Naive thymus-derived CD8-positive, alpha-beta T cell (primary cell): ENCODE measurements at places on chromosomes 11 and 22. TPM values are rescaled to one million over a fixed set of nuclear protein-coding genes. Genes with fewer than 3 reads are reported as not detected.

Gene YPEL4
- polyA plus RNA-seq = 0.27 TPM

Gene APOL4
- not detected for polyA plus RNA-seq

Gene IL18
- 0.19 TPM for polyA plus RNA-seq

Gene SSTR3
- 4.2 TPM for polyA plus RNA-seq

Gene LMO1
- polyA plus RNA-seq = not detected

Gene OR10D3
- not detected for polyA plus RNA-seq

Gene OR8U1
- not detected for polyA plus RNA-seq

Gene SMC1B
- polyA plus RNA-seq = not detected

Gene KRTAP5-2
- polyA plus RNA-seq = not detected

Gene KBTBD4
- 44.3 TPM for polyA plus RNA-seq

Gene MYBPC3
- not detected for polyA plus RNA-seq

Gene TMEM109
- polyA plus RNA-seq = 216 TPM

Gene POTEH
- not detected for polyA plus RNA-seq

Gene ART5
- not detected for polyA plus RNA-seq

Gene LRRC56
- polyA plus RNA-seq = 0.32 TPM

Gene OR51E2
- not detected for polyA plus RNA-seq

Gene OR5A2
- not detected for polyA plus RNA-seq

GRCh38 chr11:45500451-45500850 is 165.0 kb downstream of the CHST1 start:
- H3K27me3 ChIP-seq = peaks cover 24% of the 10 kb centered on the region
- H3K27ac ChIP-seq = no peak overlapping the region
- no peak for DNase-seq
- no peak overlapping the region for H3K4me3 ChIP-seq
- H3K4me1 ChIP-seq = no peaks in the 10 kb centered on the region

GRCh38 chr22:44537467-44537866 is 39.4 kb upstream of the RTL6 start:
- no peak overlapping the region for H3K27ac ChIP-seq
- no peaks in the 10 kb centered on the region for H3K36me3 ChIP-seq
- H3K4me1 ChIP-seq = no peaks in the 10 kb centered on the region
- H3K4me3 ChIP-seq = no peak overlapping the region
- DNase-seq = no peak

- no peaks in the 10 kb centered on the region for H3K36me3 ChIP-seq
- no peaks in the 10 kb centered on the region for H3K4me1 ChIP-seq
- H3K27ac ChIP-seq = no peak overlapping the region
These were observed 129.0 kb downstream of the NECTIN1 start for GRCh38 chr11:119599864-119600541.

DNA sequence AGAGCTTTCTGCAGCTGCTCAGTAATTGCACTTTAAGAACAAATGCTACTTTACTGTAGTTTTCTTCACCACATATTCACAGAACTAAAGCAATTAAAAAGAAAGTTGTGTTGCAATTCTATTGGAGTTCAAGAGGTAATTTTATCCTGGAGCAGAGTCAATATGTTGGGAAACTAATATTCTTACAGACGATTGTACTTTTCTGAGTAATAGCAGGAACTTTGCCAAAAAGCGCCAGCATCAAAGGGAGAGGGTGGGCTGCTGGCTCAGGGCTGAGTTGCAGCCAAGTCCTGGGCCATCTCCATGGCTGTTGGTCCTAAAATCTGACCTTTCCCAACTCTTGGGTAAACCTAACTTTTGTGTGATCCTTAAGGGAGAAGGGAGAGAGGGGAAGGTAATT is 73.6 kb upstream of the MYO18B start:
- H3K4me3 ChIP-seq = no peak overlapping the region
- no peaks in the 10 kb centered on the region for H3K4me1 ChIP-seq
- no peak for DNase-seq
- H3K27me3 ChIP-seq = no peaks in the 10 kb centered on the region
- no peak overlapping the region for H3K27ac ChIP-seq
- H3K36me3 ChIP-seq = peaks cover 14% of the 10 kb centered on the region

DNA sequence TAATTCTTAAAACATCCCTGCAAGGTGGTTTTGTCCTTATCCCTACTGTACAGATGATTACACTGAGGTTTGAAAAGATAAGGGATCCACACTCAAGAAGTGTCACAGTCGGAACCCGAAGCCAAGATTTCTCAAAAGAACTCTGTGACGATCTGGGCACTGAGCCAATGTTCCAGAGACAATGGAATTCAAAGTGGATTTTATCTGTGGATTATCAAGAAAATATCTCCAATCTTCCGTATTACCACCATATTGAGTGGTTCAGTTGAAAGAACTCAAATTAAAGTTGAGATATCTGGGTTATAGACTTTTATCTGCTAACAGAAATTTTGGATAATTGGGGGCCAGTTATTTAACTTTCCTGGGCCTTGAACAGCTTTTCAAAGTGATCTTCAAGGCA is 100.0 kb upstream of the GRAMD1B start:
- H3K27ac ChIP-seq = no peak overlapping the region
- no peaks in the 10 kb centered on the region for H3K27me3 ChIP-seq
- no peak for DNase-seq
- H3K4me1 ChIP-seq = no peaks in the 10 kb centered on the region
- H3K4me3 ChIP-seq = no peak overlapping the region

- H3K27ac ChIP-seq = no peak overlapping the region
- H3K4me1 ChIP-seq = peaks cover 57% of the 10 kb centered on the region
- DNase-seq = no peak
- no peaks in the 10 kb centered on the region for H3K27me3 ChIP-seq
- no peak overlapping the region for H3K4me3 ChIP-seq
These were observed 12.9 kb downstream of the USP28 start for GRCh38 chr11:113862435-113862834.

DNA sequence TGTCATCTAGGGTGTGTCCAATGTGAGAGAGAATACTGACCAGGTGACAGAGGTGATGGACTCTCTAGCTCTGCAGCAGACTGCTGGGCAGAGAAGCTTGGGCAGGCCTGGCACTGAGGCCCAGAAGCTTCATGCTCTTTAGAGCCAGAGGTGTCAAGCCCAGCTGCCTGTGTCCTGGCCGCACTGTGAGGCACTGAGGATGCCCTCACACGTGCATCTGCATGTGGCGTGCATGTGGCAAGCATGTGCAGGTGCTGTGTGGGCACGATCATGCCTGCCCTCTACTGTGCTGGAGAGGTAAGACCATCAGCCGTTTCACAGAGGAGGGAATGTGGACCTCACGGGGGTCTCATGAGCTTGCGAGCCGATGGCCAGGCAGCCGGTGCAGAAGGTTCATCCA is 15.8 kb upstream of the TXNRD2 start:
- no peak overlapping the region for H3K4me3 ChIP-seq
- no peaks in the 10 kb centered on the region for H3K36me3 ChIP-seq
- peaks cover 11% of the 10 kb centered on the region for H3K4me1 ChIP-seq

DNA sequence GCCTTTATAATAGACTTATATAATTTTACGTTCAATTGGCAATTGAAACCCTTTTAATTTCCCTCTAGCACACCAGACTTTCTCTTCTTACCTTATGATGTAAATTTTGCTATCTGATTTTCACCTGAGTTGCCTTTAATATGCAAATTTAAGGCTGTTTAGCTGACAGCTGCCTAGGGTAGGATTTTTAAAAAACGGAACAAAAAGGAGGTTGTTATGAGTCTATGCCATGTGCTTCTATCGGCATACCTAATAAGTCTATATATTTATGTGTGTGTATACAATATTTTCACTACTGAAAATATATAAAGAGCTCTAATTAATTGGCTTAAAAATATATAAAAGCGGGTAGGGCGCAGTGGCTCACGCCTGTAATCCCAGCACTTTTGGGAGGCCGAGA is 11.8 kb upstream of the SELENOH start:
- H3K4me3 ChIP-seq = no peak overlapping the region
- H3K4me1 ChIP-seq = peaks cover 4% of the 10 kb centered on the region

DNA sequence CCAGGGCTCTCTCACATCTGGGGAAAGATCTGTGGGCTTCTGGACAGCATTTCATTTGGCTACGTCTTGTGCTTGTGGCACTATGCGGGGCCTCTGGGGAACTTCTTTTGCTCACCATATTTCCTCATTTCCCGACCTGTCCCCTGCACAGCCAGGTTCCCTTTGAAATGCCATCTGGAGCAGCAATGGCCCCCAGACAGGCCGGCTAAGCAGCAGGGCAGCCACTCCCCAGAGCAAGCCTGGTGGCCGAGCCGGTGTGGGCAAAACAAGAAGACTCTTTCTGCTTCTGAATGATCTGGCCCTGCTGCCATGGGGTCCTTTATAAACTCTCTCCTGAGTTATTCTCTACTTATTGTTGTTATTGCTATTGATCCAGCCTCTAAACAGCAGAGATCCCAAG is 190.7 kb upstream of the NECTIN1 start:
- DNase-seq = no peak
- H3K27ac ChIP-seq = no peak overlapping the region
- peaks cover 6% of the 10 kb centered on the region for H3K36me3 ChIP-seq
- H3K4me1 ChIP-seq = peaks cover 4% of the 10 kb centered on the region
- H3K27me3 ChIP-seq = peaks cover 42% of the 10 kb centered on the region

DNA sequence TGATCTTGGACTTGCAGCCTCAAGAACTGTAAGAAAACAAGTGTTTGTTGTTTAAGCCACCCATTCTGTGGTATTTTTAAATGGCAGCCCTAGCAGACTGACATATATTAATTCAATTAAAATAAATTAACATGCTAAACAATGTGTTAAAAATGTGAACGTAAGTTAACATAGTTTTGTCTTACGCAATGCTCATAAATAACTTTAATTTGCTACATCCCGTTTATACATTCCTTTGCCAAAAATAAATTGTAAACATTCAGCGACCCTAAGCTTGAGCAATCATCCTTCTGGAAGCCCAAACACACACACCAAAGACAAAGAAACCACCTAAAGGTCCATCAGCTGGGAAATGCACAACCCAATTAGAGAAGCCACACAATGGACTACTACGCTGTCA is 70.4 kb downstream of the CELSR1 start:
- no peak overlapping the region for H3K27ac ChIP-seq
- H3K4me3 ChIP-seq = no peak overlapping the region
- no peaks in the 10 kb centered on the region for H3K27me3 ChIP-seq
- no peaks in the 10 kb centered on the region for H3K36me3 ChIP-seq

DNA sequence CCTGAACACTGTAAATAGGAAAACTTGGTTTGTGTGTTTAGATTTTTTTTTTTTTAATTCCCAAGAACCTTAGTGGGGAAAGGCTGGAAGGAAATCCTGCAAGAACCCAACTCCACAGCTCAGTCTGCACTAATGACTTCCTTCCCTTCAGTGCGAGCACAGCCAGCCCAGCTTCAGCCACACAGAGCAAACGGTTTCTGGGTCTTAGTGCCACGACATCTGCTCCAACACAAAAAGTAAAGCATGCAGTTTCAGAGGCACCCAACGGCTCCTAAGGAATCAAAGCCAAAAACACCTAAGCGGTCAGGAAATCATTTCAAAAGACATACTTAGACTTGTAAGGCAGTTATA is 236.1 kb downstream of the TTC28 start:
- peak overlapping the region; percentile 93 for H3K27ac ChIP-seq
- no peaks in the 10 kb centered on the region for H3K27me3 ChIP-seq
- peak; percentile 24 for DNase-seq
- peaks cover 20% of the 10 kb centered on the region for H3K4me1 ChIP-seq
- H3K36me3 ChIP-seq = no peaks in the 10 kb centered on the region

DNA sequence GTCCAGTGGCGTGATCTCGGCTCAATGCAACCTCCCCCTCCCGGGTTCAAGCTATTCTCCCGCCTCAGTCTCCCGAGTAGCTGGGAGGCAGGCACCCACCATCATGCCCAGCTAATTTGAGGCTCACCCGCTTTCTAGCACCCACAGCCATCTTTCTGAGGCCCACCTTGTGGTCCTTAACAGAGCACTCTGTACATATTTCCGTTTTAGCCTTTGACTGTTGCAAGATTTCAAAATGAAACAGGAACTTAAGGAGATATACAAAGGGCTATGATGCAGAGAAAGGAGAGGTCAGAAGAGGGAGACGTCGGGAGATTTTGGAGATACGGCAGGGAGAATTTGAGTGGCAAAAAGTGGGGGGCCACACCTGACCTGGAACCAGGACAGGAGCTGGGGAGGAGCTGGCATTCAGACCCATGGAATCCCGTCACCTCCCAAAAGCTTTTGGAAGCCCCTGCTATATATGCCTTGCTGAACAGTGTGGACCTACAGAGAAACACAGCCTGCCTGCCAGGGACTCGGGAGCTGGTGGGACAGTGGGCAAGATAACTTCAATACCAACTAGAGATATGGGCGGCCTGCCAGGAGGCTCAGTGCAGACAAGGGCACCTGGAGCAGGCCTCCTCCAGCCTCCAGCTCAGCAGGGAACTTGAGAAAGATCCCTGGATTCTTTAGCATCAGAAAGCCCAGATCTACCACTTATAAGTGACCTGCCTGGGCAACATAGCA is 8.0 kb upstream of the CLCF1 start:
- H3K36me3 ChIP-seq = no peaks in the 10 kb centered on the region
- no peaks in the 10 kb centered on the region for H3K27me3 ChIP-seq
- no peak for DNase-seq
- no peak overlapping the region for H3K4me3 ChIP-seq
- peaks cover 24% of the 10 kb centered on the region for H3K4me1 ChIP-seq

GRCh38 chr11:6607190-6607795 is 3.7 kb downstream of the ILK start:
- no peak for DNase-seq
- peaks cover 29% of the 10 kb centered on the region for H3K4me1 ChIP-seq
- H3K36me3 ChIP-seq = peaks cover 7% of the 10 kb centered on the region
- H3K4me3 ChIP-seq = no peak overlapping the region

DNA sequence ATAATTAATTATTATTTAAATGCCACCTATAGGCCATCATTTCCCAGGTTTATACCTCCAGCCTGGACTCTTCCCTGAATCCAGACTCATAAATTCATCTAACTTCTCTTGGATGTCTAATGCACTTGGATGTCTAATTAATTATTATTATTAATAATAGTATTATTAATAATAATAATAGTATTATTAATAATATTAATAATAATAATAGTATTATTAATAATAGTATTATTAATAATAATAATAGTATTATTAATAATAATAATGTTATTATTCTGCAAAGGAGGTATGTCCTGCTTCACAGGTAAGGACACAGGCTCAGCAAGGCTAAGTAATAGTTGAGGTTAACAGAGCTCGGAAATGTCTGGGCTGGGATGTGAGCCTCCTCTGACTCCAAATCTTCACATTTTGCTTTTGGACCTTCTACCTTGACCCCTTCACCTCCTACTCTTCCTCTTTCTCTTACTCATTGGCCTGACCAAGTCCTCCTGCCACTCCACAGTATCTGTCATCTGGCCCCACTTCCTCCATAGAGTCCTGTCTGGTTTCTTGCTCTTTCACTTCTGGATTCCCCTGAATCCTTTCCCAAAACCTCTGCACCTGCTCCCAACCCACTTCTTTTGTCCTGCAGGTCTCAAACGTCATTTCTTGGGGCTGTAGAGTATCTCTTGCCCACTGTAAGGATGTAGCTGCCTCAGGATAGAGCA is 8.0 kb downstream of the RIBC2 start:
- H3K4me3 ChIP-seq = no peak overlapping the region
- H3K36me3 ChIP-seq = no peaks in the 10 kb centered on the region
- no peak overlapping the region for H3K27ac ChIP-seq
- DNase-seq = no peak

GRCh38 chr22:44033694-44034093 is 9.6 kb downstream of the PARVB start:
- H3K4me3 ChIP-seq = no peak overlapping the region
- no peak for DNase-seq
- no peak overlapping the region for H3K27ac ChIP-seq
